Tongue (tissue), 3 donors: ENCODE measurements at places on chromosomes 6 and 20.

- DNase-seq: no peak
Measured at GRCh38 chr20:49100972-49101371, 54.9 kb downstream of the CSE1L start.

GRCh38 chr20:23832775-23833513 is 6.4 kb upstream of the CST2 start:
- DNase-seq: no peak

GRCh38 chr6:28802417-28803336 is 121.1 kb downstream of the TRIM27 start:
- no peak for DNase-seq

- no peak for DNase-seq
Measured at GRCh38 chr6:65776332-65776731, 69.3 kb upstream of the EYS start.

GRCh38 chr6:109224107-109224875 is 129.0 kb downstream of the CEP57L1 start:
- no peak for DNase-seq

GRCh38 chr6:63887002-63887751 is 251.6 kb downstream of the PHF3 start:
- no peak for DNase-seq

- DNase-seq: no peak
Measured at GRCh38 chr6:13402711-13403110, 74.4 kb upstream of the TBC1D7 start.

- DNase-seq: no peak
Measured at GRCh38 chr6:11066505-11067347, 22.6 kb upstream of the ELOVL2 start.

GRCh38 chr6:133198725-133199124 is 42.4 kb upstream of the EYA4 start:
- no peak for DNase-seq

GRCh38 chr6:122791310-122791679 is 2.2 kb downstream of the SMPDL3A start:
- no peak for DNase-seq

GRCh38 chr6:9985481-9985880 is 429.4 kb downstream of the TFAP2A start:
- DNase-seq: peak; percentile 8

DNA sequence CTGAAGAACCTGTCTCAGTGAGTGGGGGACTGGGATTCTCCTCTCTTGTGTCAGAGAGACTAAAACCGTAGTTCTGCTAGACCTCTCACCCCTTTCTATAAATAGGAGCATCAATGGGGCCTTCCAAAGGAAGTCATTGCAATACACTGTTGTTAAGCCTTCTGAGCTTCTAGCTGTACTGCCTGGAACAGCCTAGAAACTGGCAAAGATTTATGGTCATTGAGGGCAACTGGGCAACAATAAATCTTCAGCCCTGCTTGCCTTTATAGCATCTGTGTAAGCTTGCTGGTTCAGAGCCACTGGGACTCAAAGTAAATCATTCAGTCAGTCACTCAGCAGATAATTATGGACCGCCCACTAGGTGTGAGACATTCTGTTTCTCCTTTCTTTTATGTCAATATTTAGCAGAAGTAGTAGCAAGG is 53.2 kb downstream of the PPP1R14C start:
- no peak for DNase-seq

DNA sequence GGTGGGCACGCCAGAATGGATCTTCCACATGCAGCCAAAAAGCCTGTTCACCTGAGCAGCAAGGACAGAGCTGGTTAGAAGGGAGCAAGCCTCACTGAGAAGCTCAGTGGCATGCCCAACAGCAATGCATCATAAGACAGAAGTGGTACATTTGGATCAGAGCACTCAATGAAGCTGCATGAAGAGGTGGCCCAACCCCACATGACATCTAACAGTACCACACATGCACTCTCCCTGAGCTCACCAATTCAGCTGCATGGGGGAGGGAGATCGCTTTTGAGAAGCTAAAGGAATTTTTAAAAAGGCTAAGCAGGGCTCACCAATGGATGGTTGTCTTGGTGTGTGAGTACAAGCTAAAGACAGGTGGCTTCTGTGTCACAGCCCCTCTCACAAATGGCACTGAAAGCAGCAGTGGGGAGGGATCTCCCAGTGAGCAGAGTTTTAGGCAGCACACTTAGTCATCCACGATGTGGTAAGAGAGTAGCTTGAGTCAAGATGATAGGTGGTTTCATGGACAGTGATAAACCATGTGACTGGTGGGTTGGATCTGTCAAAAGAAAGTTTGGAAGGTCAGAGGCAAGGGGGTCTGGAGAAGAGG is 166.6 kb upstream of the TAB2 start:
- DNase-seq: no peak

DNA sequence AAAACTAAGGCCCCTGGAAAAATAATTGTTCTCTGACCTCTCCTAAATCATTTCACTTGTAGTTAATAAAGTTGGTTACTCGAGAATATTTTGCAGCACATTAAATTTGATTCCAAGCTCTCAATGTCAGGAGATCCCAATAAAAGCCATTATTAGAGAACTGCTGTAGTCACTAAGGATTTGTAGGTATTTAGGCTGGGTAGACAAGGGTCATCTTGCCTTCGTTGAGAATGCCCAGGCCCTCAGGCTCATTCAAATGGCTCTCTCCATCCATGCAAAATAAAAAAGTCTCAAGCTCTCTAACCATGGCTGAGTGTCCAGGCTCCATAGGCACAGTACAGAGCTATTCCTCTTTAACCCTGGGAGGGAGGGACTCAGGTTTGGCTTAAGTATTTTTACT is 117.0 kb upstream of the HMGCLL1 start:
- no peak for DNase-seq

DNA sequence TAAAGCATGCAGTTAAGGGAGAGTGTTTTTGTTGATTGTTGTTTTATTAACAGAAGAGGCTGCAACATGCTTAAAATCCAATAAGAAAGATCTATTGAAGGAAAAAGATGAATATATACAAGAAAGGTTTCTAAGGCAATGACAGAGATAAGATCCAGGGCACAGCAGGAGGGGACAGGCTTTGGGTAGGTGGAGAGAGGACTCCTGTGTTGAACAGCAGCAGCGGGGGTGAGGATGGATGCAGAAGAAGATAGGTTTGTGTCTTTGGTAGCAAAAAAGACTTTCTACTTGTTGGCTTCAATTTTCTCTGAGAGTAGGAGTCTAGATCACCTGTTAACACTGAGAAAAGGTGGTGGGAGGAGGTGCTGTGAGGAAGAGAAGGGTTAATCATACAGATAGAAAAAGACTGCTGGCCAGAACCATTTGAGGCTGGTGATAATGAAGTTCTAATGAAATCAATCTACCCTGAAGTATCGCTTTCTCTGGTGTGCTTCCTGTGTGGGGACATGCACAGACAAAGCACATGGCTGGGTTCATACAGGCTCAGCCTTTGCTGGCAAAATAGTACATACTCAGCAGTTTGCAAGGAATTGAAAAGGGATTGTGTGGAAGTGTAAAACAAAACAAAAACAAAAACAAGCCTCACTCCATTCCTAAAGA is 17.2 kb upstream of the DST start:
- no peak for DNase-seq

DNA sequence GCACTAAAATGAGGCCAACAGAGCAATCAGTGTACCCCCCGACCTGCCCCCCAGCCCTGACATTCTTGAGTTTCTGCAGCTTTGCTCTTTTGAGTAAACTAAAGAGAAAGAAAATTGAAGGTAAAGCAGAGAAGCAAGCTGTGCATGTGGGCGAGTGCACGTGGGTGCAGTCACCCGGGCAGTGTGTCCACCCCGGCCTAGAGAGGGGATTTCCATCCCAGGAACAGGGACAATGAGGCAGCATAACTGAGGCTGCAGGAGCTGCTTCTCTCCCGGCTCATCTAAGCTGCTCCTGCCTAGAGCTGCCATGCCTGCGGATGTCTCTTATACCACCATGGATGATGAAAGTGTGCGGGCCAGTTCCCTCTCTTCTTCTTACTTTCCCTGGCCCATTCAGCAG is 16.8 kb downstream of the CASS4 start:
- DNase-seq: no peak

GRCh38 chr6:150238846-150239407 is 96.1 kb downstream of the PPP1R14C start:
- DNase-seq: no peak

- DNase-seq: no peak
Measured at GRCh38 chr6:827431-827830, 134.5 kb upstream of the EXOC2 start.

DNA sequence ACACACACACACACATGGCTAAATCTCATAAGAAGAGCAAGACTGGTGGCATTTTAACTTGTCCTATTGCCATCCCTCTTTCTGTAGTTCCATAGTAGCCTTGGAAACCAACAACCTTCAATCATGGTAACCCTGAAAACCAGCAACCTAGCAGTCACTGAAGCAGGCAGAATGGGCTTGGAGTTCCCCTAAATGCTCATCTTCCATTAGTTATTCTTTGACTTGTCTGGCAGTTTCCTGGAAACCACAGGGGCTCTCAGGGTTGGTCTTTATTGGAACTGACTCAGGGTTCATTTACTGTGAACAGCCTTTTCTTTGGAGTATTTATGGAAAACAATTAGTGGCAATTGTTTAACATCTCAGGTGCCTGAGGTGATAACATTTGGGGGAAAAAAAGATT is 19.4 kb upstream of the BRPF3 start:
- no peak for DNase-seq

DNA sequence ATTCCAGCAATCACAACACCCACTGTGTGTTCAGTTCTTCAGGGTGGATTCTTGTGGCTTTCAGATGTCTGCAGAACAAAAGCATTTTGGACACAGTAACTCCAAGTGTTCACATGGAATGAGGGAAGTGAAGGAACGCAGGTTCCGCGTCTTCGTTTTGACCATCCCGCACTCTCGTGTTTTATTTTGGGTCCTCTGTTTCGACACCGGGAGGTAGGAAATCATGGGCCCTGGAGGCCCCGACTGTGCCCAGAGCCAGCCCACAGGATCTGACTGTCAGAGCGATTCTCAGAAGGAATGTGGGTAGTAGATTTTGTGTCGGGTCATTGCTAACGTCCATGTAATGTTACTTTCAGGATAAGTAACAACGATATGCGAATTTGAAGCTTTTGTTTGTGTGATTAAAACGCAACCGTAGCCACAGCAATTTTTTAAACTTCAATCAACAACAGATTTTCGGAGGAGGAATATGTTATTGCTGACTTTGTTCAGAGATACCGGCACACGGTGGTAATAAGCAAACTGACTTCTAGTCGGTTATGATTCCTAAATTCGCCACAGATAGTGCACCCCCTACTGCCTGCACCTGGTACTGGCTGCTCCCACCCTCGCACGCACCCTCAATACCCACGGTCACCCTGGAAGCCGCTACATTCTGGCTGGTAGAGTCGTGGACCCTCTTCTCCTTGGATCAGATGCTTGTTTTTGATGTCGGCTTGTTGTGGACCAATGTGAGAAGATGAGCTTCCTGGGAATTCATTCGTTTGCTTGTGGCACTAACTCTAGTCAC is 10.5 kb downstream of the NPEPL1 start:
- no peak for DNase-seq

GRCh38 chr6:147222160-147222838 is 18.1 kb downstream of the STXBP5 start:
- DNase-seq: peak; percentile 17

DNA sequence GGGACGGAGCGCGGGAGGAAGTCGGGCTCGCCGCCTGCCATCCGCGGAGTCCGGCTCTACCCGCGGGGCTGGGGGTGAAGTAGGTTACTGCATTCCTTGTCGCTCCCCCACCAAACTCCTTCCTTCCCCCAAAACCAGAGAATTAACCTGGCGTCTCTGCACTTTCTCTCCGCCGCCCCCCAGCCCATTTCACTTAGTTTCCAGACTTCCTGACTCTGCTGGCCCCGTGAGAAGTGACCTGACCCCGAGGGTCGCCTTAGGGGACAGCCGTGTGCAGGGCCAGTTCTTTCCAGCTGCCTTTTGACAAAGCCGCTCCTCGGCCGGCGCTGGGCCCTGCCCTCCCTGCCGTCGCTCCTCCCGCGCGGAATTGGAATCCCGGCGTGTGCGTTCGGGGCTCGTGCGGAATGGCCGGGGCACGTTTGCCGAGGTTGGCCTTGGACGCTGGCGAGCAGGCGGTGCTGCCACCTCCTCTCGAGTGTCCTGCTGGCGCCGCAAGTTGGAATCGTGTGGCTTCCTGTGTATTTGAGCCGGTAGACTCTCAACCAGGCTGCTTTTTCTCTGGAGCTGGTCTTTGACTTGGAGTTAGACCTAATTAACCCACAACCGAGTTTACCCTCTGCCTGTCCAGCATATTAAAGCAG is 650 bp downstream of the DCBLD1 start:
- peak; percentile 65 for DNase-seq

DNA sequence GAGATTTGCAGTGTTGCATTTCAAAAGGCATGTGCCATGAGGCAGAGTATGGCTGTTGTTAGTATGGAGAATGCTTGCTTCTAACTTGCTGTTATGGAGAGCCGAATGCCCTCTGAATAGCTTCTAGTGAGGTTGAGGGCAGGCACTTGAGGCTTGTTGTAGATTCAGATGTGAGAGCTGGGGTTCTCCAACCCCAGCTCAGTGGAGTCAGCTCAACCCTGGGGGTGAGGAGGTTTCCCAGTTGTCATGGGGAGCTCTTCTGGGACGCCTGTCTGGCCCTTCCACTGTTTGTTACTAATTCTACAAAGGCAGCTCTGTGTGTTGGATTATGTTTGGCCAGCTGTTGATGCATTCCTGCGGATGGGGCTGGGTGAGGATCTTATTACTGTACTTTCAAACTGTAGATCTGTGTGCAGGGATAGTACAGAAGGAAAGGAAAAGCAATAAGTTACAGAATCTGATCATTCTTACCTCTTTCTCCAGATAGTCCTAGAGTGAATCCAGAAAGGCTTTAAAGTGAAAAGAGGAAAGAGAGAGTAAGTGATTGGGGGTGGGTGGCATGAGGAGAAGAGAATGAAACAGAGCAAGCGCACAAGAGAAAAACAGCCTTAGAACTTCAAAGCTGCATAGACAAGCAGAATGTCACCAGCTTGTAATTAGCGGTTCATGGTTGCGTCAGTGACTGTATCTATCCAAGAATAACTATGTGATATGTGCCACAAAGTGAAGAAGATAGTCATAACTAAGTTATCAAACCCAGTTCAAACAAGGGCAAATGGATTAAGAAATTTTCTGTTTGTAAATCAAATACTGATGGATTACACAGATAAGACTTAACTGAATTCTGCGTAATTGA is 148.7 kb downstream of the PRL start:
- peak; percentile 98 for DNase-seq
